ENCODE measurements at places on chromosomes 16 and 17.

DNA sequence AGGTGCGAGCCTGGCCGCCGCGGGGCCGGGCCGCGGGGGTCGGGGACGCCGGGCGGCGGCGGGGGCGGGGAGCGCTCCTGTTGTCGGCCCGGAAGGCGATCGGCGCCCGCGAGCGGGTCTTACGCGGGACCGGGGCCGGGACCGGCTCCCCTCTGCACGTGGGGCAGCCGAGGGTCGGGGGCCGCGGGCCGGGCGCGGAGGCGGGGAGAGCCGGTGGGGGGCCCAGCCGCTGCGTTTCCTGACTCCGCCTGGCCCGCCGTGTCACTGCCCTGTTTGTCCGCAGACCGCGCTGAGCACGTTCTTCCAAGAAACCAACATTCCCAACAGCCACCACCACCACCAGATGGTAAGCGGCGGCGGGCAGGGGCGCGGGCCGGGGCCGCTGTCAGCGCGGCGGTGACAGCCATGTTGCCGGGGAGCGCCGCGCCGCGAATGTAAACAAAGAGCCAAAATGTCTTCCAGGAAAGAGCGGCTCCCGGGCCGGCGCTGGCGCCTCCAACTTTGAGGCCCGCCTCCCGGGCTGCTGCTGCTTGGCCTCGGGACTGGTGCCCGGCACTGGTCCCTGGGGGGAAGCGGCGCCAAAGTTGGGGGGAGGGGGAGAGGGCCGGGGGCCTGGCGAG is 586 bp downstream of the UBALD2 start:
- DNase-seq: no peak

DNA sequence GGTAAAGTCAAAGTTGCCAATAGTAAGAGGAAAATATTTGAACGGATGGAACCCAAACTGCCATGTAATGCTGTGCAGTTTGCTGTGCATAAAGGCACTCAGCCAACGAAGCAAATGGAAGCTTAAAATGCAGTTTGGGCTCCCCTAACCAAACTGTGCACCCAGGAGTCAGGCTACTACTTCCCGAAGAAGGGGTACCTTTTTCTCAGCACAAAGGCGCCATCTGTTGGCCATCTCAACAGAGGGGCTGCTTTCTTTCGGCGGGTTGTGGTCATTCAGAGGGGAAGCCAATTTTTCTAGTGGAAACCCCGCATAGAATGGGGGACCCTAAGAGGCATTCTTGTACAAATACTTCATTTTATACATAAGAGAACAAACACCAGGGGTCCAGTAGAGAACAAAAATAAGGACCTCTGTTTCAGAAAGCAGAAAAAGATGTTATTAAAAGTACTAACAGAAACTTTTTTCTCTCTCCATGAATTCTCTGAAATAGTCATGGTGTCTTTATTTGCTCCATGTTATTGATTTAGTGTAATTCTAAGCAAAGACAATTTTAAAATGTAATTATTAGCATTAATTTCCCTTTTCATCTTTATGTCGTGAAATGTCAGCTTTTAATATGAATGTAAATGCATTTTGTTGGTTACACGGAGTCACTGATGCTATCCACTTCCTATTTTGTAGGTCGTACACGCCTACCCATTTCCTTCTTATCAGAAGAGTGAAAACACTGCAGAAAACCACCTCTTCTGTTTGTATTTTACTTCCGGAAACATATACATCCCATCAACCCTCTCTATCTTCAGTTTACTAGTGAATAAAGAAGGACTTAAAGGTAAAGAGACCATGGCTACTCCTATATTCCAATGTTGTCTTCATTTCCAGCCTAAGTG is 453.3 kb downstream of the KCNJ2 start:
- no peak for DNase-seq

DNA sequence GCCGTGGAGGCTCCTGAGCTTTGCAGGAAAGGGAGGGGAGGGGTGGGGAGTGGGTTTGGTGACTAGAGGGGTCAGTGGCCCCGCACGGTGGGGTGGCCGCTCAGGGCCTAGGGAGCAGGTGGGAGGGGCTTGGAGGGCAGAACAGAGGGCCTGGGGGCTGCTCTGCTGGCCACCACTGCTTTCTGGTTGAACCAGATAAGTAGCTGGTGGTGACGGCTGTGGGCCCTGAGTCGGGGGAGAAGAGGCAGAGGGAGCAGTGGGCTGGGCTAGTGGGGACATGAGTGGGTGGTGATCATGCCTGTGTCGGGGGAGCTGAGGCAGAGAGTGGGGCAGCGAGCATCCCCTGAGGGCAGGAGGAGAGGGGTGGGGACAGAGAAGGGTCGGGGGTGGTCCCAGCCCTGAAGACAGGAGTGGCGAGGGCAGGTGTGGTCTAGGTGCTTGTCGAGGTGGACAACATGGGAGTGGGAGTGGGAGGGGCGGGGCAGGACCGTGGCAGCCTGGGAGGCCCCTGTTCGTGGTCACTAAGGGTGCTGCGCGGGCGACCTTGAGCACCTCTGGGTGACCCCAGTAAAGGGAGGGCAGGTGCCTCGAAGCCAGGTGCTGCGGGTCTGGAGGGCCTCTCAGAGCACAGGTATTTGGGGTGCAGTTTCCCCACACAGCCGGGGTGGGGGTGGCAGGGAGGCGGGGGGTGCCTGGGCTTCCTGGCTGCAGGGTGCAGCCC is 6.3 kb upstream of the CD7 start:
- no peak for DNase-seq

DNA sequence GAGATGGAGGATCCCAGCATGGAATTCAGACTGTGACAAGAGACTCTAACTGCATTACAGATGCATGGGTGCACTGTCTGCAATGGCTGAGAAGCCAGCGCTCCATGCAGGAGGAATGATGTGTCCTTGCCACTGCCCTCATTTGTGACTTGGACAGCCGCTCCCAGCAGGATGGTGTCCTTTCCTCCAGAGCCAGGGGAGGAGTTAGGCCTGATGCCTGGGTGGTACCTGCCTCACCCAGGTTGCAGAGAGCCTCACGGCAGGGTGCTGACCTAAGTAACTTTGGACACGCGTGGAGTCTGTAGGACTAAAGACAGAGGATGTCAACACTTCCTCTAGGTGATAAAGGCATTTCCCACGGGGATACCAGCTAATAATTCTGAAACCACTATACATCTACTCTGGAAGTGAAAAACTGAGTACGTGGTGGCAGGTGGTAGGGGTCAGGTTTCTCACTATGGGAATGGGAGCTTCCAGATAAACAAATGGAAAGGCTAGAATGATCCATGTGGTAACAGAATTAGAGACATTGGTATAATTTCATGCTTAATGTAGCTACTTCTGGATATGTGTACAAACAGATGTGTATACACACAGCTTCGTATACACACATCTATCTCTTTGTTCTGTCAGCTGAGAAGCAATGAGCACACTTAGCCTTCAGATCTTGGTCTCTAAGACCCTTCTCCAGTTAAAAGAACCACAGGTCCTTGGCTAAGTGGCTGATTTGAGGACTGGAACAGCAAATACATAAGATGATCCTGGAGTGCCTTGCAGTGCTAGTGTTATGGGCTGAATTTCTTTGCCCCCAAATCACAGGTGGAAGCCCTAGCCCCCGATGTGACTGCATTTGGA is 13.7 kb upstream of the CSNK1D start:
- no peak for DNase-seq

- no peak for DNase-seq
Measured at GRCh38 chr16:66481943-66482390, 54.9 kb downstream of the BEAN1 start.

DNA sequence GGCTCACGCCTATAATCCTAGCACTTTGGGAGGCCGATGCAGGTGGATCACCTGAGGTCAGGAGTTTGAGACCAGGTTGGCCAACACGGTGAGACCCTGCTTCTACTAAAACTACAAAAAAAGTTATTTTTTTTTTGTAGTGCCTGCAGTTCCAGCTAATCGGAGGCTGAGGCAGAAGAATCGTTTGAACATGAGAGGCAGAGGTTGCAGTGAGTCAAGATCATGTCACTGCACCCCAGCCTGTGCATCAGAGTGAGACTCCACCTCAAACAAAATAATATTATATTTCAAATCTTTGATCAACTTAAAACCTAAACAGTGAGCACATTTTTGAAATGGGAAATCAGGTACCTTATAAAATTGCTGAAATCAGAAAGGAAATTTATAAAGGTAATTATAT is 36.5 kb downstream of the NCOR1 start:
- DNase-seq: no peak

DNA sequence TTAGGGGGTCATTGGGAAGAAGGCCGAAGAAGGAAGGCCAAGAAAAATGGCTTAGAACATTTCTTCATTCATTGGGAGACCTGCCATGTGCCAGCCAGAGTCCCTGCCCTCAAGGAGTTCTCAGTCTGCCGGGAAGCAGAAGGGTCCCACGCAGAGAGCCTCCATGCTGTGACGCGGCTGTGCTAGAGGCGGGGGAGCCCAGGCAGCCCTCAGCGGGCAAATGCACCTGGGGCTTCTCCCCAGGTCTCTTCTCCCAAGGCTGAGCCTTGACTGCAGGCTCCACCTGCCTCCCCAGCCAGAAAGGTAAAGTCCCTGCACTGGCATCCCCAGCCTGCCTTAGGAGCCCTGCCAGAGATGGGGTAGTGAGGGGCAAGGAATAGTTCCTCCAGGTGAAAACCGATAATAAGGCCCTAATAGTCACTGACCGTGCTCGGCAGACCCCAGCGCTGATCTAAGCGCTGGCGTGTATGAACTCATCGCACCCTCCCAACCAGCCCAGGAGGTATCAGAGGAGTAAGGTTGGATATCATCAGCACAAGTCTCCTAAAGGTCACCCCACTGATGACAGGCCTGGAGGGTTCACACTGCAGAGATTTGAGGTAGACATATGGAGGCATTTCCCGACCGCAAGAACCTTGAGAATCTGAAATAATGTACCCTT is 6.0 kb upstream of the CDR2L start:
- no peak for DNase-seq

- DNase-seq: no peak
Measured at GRCh38 chr17:9817086-9817485, 4.8 kb downstream of the GSG1L2 start.

GRCh38 chr16:85265161-85265784 is 153.0 kb upstream of the CIBAR2 start:
- DNase-seq: no peak

DNA sequence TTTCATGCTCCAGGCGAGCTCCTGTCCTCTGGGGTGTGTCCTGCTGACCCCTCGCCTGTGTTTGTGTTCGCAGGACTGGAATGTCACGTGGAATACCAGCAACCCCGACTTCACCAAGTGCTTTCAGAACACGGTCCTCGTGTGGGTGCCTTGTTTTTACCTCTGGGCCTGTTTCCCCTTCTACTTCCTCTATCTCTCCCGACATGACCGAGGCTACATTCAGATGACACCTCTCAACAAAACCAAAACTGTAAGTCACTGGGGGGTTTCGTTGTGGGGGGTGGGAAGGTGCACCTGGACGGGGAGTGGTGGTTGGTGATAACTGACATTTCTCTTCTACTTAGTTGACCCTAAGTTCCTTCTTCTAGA is 58.3 kb downstream of the ABCC1 start:
- DNase-seq: no peak

DNA sequence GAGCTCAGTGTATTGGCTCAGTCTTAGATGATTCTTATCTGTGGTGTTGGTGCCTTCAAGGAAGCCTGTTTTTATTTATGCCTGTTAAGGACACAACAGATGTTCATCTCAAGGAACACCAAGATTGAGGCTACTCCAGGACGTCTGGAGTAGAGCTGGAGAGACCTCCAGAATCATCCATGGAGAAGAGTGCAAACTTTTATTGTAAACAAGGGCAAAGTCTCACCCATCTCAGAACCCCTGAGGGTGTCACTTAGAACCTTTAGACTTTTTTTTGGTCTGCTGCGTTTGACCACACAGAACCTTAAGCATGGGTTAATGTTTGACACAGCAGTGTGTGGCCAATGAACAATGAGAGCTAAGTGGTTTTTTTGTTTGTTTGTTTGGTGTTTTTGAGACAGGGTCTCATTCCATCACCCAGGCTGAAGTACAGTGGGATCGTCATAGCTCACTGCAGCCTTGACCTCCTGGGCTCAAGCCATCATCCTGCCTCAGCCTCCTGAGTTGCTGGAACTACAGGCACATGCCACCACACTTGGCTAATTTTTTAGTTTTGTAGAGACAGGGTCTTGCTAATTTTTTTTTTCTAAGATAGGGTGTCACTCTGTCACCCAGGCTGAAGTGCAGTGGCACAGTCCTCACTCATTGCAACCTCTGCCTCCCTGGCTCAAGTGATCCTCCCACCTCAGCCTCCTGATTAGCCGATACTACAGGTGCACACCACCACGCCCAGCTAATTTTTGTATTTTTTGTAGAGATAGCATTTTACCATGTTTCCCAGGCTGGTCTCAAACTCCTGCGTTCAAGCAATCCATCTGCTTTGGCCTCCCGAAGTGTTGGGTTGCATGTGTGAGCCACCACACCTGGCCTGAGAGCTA is 16.3 kb downstream of the SLC47A1 start:
- DNase-seq: no peak

DNA sequence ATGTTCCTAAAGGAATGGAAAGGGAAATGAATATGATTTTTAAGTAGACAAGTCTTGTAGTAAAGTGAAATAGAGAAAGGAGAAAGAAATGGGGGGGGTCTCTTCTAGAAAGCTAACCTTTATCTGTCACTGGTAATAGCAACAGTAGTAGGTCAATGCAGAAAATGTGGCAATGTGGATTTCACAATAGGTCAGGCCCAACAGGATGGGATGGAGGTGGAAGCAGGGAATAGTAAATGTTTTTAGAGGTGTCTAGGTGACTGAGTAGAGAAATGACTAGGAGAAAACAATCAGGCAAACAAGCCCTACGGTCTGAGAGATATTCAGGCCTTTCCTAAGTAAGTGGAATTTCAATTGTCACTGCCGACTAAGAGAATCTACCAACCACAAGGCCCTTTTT is 6.0 kb upstream of the RSKR start:
- DNase-seq: no peak

GRCh38 chr17:37483311-37484039 is 6.2 kb upstream of the DUSP14 start:
- DNase-seq: no peak

GRCh38 chr16:88331989-88332920 is 50.5 kb upstream of the ZNF469 start:
- no peak for DNase-seq

- no peak for DNase-seq
Measured at GRCh38 chr16:86707581-86707980, 129.2 kb downstream of the FOXL1 start.

- no peak for DNase-seq
Measured at GRCh38 chr16:10579575-10579964, 828 bp downstream of the EMP2 start.

- DNase-seq: no peak
Measured at GRCh38 chr17:81176666-81177065, 10.6 kb upstream of the AATK start.

GRCh38 chr17:50837286-50837979 is 2.0 kb downstream of the WFIKKN2 start:
- no peak for DNase-seq

DNA sequence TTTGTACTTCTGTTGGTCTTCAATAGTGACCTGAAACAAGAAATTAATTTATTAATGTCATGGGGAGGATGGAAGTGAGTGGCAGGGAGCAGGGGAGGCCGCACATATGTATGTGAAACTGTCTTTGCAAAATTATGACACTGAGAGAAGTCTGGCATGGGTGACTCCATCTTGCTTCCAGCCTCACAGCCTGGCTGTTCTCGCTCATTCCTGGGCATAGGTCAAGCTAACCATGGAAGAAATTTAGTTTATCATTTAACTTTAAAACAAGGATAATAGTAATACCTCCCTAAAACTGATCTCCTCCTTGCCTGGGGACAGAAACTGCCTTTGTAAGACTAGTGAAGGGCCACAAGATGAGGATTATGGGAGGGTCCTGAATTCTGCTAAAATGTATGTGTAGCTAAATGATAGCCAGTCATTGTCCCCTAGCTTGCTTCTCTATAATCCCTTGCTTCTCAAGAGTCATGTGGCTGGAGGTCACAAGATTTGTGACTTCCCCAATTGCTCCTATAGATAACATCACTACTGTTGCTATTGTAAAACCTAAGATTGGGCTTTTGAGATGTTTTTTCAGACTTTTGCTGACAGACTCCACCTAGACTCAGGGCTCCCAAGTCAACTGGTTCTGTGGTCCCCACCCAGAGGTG is 126.0 kb downstream of the HS3ST3A1 start:
- no peak for DNase-seq
